ENCODE measurements at places on chromosomes 1 and 21.

DNA sequence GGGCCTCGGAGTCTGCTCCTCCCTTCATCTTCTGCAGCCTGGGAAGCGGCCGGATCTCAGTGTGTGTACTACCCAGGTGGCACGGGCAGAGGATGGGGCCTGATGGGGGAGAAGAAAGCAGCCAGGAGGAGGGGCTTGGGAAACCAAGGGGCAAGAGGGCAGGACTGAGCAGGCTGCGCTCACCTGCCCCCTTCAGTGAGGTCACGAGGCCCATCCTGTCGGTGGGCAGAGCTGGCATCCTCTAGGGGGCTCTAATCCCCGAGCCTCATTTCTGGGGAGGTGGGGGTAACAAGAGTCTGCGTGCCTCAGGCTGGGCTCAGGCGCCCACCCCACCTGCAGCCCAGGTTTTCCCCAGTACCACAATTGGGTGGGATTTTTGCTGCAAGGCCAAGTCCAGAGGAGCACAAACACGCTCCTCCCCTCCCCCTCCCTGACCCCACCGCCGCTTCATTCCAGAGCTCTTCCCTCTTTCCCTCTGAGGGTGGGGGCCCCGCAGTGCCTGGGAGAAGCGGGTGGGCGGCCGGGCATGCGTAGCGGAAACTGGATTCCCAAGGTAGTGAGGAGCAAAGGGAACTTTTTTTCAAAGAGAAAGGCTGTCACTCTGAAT is 1.8 kb upstream of the WNT3A start:
- peaks cover 12% of the 10 kb centered on the region for H3K4me1 ChIP-seq
- H3K27me3 ChIP-seq: no peaks in the 10 kb centered on the region
- no peaks in the 10 kb centered on the region for H3K36me3 ChIP-seq
- DNase-seq: peak; percentile 89
- H3K4me3 ChIP-seq: no peak overlapping the region

- H3K27me3 ChIP-seq: no peaks in the 10 kb centered on the region
- no peak overlapping the region for H3K4me3 ChIP-seq
- H3K27ac ChIP-seq: no peak overlapping the region
- peaks cover 47% of the 10 kb centered on the region for H3K4me1 ChIP-seq
- DNase-seq: no peak
Measured at GRCh38 chr1:233704898-233705723, 91.2 kb downstream of the KCNK1 start.

GRCh38 chr1:30908316-30908695 is 252 bp downstream of the SDC3 start:
- H3K27me3 ChIP-seq: no peaks in the 10 kb centered on the region
- no peak for DNase-seq
- peaks cover 48% of the 10 kb centered on the region for H3K4me1 ChIP-seq
- no peaks in the 10 kb centered on the region for H3K36me3 ChIP-seq
- H3K4me3 ChIP-seq: peak overlapping the region; percentile 72

DNA sequence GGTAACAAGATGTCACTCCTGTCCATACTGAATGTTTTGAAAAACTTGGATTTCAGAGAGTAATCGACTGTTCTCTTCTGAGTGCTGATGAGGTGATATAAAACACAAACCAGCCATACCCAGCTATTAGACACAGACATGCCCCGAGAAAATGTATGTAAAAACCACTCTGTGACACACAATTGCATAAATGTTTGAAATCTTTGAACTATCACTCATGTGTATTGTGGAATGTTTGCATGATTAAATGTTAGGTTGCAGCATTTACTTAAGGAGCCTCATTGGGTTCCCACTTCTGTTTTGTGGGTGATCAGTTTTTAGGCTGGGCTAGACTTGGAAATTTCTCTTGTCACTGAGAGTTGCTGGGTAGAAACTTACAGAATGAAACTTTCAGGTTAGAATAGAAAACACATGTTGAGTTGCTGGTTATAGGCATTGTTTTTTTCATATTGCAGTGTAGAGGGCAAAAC is 270.4 kb upstream of the B3GALT2 start:
- H3K27me3 ChIP-seq: no peaks in the 10 kb centered on the region
- no peak for DNase-seq
- H3K36me3 ChIP-seq: no peaks in the 10 kb centered on the region
- H3K4me3 ChIP-seq: no peak overlapping the region
- no peak overlapping the region for H3K27ac ChIP-seq

DNA sequence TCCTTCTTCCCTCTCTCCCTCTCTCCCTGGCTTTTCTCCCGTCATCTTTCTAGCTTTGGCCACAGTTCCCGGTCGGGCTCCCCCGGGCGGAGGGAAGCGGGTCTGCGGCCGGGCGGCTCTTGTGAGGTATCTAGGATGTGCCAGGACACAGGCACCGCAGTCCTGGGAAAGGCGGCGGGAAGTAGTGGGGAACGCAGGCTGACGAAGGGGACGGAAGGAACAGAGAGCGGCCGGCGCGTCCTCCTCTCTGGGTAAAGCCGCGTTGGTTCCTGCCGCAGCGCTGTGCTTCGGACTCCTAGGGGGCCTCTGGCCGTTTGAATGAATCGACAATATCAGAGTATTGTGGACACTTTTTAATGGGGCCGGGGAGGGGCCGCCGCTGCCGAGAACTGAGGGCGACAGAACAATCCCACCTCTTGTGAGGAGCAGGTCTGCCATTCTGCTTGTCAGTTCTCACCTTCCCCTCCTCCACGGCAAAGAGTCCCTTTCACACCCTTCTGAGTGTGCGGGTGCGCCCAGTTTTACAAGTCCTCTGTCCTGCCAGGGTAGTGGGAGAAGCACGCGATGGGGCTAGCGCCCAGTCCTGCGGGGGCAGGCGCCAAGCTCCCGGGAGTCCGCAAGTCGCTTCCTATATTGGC is 1.2 kb upstream of the LHX9 start:
- no peak overlapping the region for H3K27ac ChIP-seq
- peaks cover 22% of the 10 kb centered on the region for H3K27me3 ChIP-seq
- H3K4me3 ChIP-seq: no peak overlapping the region
- H3K4me1 ChIP-seq: peaks cover 77% of the 10 kb centered on the region

GRCh38 chr1:87203904-87204303 is 124.8 kb upstream of the LMO4 start:
- no peaks in the 10 kb centered on the region for H3K27me3 ChIP-seq
- H3K4me3 ChIP-seq: no peak overlapping the region
- H3K27ac ChIP-seq: no peak overlapping the region
- no peaks in the 10 kb centered on the region for H3K36me3 ChIP-seq
- peaks cover 5% of the 10 kb centered on the region for H3K4me1 ChIP-seq

GRCh38 chr21:20163167-20163566 is 835.0 kb upstream of the NCAM2 start:
- H3K4me1 ChIP-seq: no peaks in the 10 kb centered on the region
- DNase-seq: no peak
- H3K36me3 ChIP-seq: no peaks in the 10 kb centered on the region
- no peak overlapping the region for H3K27ac ChIP-seq

DNA sequence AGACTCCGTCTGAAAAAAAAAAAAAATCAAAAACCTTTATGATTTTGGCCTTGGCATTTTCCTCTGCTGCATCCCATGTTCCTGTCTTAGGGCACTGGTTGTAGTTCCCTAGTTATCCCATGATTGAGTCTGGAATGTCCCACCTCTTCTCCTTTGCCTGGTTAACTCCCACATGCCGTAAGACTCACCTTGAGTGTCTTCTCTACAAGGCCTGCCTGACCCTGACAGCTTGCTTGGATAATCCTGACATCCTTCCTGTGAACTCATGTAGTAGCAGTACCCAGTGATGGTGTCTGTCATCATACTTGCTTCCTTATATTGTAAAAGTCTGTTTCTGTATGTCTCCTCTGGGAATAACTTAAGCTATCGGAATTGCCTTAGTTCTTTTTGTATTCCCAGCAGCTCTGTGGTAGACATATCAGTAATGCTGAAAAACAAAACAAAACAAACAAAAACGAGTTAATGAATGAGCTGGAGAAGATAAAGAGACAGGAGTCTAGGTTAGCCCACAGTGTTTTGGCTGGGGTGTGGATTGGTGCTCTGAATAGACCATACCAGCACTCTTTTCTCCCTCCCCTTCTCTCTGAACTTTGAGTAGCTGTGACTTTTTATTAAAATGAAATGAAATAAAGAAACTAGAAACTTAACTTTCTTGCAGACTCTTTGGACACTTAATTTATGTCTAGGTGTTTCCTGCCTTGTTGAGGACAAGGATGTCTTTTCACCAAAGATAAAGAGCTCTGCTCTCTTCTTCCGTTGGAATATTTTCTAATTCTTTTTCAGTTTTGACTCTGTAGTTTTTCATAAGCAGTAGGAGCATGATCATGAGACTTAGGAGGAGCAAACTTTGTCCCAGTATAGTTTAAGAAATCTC is 15.1 kb downstream of the NEK7 start:
- no peaks in the 10 kb centered on the region for H3K36me3 ChIP-seq
- no peaks in the 10 kb centered on the region for H3K27me3 ChIP-seq
- no peak overlapping the region for H3K27ac ChIP-seq
- DNase-seq: no peak

GRCh38 chr1:25020173-25020845 is 90.2 kb upstream of the RUNX3 start:
- H3K36me3 ChIP-seq: no peaks in the 10 kb centered on the region
- H3K4me3 ChIP-seq: no peak overlapping the region
- H3K27ac ChIP-seq: no peak overlapping the region
- DNase-seq: no peak
- H3K4me1 ChIP-seq: peaks cover 11% of the 10 kb centered on the region

GRCh38 chr21:44957047-44957831 is 17.4 kb downstream of the SLX9 start:
- H3K36me3 ChIP-seq: no peaks in the 10 kb centered on the region
- H3K4me3 ChIP-seq: no peak overlapping the region
- no peak for DNase-seq
- H3K27ac ChIP-seq: no peak overlapping the region
- peaks cover 24% of the 10 kb centered on the region for H3K4me1 ChIP-seq
- no peaks in the 10 kb centered on the region for H3K27me3 ChIP-seq

- H3K36me3 ChIP-seq: no peaks in the 10 kb centered on the region
- H3K27me3 ChIP-seq: no peaks in the 10 kb centered on the region
- H3K4me3 ChIP-seq: no peak overlapping the region
- H3K27ac ChIP-seq: no peak overlapping the region
- H3K4me1 ChIP-seq: peaks cover 6% of the 10 kb centered on the region
Measured at GRCh38 chr21:25806060-25806459, 71.3 kb downstream of the GABPA start.

DNA sequence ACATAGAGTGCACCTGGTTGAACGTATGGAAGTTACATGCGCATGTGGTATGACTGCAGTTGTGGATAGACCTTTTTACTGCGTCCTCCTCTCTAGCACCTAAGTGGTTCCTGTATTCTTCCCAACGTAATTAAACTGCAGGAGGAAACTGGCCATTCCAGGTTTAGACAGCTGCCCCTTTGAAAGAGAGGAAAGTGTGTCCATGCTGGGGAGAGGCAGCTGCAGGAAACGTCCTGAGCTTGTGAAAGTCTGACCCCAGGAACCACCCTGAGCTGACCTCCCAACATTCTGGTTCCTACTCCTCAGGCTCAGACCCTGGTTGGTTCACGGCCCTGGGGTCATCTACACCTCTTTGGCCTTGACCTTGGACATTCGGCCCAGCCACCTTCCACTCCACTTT is 309.3 kb downstream of the DISC1 start:
- DNase-seq: no peak
- no peak overlapping the region for H3K4me3 ChIP-seq
- H3K27me3 ChIP-seq: no peaks in the 10 kb centered on the region
- peaks cover 16% of the 10 kb centered on the region for H3K4me1 ChIP-seq
- H3K36me3 ChIP-seq: no peaks in the 10 kb centered on the region

Measured in vagina (tissue), 2 donors.